Muscle of arm (tissue), 14 donors: ENCODE measurements at places on chromosomes 3 and 15. TPM values are rescaled to one million over a fixed set of nuclear protein-coding genes. Genes with fewer than 3 reads are reported as not detected.

Gene AP3B2
- 0.35 TPM for polyA plus RNA-seq

Gene TMEM212
- 0.15 TPM for polyA plus RNA-seq

GRCh38 chr15:89492111-89492641 is 4.2 kb downstream of the RHCG start:
- no peak for DNase-seq

GRCh38 chr15:100772892-100773520 is 106.6 kb upstream of the ALDH1A3 start:
- no peak for DNase-seq
